ENCODE measurements at places on chromosomes 13 and 19. TPM values are rescaled to one million over a fixed set of nuclear protein-coding genes. Genes with fewer than 3 reads are reported as not detected.

DNA sequence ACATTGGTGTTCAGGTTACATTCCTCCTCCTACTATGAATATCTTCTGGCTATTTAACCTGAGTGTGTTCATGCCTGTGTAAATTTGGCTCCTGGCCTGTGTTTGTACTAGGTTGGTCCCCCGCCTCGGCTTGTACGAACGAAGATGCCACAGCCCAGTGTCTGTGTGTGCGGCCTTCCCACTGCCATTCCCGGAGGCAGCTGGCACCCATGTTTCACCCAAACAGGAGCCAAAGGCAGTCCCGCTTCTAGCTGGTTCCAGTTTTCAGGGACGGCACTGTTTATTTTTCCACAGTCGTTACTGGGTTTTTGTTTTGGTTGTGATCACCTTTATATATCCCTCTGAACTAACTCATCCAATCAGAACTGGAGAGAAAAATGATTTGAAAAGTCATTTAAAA is 102.5 kb upstream of the ZNF536 start:
- no peaks in the 10 kb centered on the region for H3K27me3 ChIP-seq
- no peak overlapping the region for H3K4me3 ChIP-seq
- H3K4me1 ChIP-seq, result no peaks in the 10 kb centered on the region
- no peak for DNase-seq

GRCh38 chr13:55538424-55538823 is 1602.3 kb upstream of the PRR20A start:
- no peaks in the 10 kb centered on the region for H3K4me1 ChIP-seq
- no peak overlapping the region for H3K4me3 ChIP-seq
- no peak overlapping the region for H3K27ac ChIP-seq
- no peaks in the 10 kb centered on the region for H3K27me3 ChIP-seq
- no peak for DNase-seq

DNA sequence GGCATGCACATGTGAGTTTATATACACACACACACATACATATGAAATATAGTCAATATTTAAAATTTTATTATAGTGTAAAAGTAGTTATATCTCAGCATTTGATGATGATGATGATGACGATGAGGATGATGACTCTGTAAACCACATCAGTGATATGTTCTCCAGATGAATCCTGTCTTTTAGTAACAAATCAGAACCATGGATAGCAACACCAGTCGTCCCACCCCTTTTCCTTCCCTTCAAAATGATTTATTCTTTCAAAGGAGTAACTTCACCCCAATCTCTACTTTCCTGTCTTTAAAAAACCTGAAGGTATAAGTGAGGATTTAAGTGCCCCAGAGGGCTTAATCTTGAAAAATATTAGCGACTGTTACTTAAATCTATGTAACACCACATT is 74.1 kb downstream of the DCLK1 start:
- H3K4me3 ChIP-seq, result no peak overlapping the region
- no peak overlapping the region for H3K27ac ChIP-seq
- H3K36me3 ChIP-seq, result no peaks in the 10 kb centered on the region

GRCh38 chr13:90719461-90719860 is 628.0 kb upstream of the MIR17HG start:
- no peaks in the 10 kb centered on the region for H3K27me3 ChIP-seq
- no peaks in the 10 kb centered on the region for H3K36me3 ChIP-seq
- no peak for DNase-seq

DNA sequence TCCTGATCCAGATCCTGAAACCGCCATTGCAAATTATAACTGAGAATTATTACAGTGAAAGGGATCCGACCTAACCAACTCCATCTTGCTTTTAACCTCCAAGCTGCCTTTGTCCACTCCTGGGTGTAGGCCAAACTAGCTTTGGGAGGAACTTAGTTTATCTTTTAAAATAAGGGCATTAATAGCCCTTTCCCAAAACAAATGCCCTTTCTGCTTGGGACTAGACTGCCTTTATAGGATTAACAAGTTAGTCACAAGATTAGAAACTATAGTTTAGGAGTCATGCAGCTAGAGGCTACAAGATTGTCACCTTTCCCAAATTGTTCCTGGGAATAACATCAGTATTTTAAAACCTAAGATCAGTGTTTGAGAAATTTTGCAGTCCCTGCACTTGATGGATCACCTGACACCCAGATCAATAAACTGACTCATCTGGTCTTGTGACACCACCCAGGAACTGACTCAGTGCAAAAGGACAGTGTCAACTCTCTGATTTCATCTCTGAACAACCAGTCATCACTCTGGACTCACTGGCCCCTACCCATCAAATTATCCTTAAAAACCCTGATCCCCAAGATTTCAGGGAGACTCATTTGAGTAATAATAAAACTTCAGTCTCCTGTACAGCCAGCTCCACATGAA is 4.1 kb upstream of the ZNF841 start:
- no peak overlapping the region for H3K27ac ChIP-seq
- H3K4me3 ChIP-seq, result no peak overlapping the region
- H3K4me1 ChIP-seq, result peaks cover 5% of the 10 kb centered on the region

DNA sequence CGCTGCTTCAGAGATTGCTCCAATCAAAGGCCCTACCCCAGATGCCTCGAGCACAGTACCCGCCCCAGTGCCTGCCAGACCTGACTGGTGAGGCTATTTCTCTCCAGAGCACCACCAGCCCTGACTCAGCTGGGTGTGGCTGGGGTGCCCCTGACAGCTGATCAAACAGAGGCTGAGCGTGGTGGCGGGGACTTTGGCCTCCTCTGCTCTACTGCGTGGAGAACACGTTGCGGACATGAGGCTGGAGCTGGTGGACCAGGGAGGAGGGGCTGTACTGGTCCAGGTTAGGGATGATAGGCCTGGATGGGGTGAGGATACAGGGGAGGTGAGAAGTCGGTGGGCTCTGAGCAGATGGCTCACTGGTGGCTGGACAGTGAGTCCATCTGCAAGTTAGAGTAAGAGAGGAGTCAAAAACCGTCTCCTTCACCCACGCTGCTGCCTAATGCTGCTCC is 3.5 kb upstream of the DOCK6 start:
- no peak for DNase-seq
- H3K27ac ChIP-seq, result no peak overlapping the region
- H3K4me1 ChIP-seq, result peaks cover 3% of the 10 kb centered on the region
- no peaks in the 10 kb centered on the region for H3K36me3 ChIP-seq

The MCF2L gene
- 9.6 TPM for total RNA-seq

DNA sequence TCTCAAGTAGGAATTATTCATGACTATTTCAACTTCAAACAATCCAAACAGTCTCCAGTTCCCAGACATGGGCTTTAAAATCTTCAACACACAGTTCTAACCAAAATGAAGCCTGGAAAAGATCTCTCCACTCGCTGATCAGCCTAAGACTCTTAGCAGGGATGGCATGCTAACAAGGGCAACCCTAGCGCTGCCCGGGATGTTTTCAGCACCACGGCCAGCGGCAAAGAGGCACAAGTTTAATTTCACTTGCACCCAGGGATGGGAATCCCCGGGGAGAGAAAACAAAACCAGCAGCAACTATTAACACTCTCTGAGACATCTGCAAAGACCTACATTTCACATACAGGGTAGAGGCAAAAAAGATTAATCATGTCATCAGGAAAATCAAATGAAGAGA is 43.0 kb downstream of the CACNA1A start:
- H3K27ac ChIP-seq, result no peak overlapping the region
- DNase-seq, result no peak
- H3K27me3 ChIP-seq, result no peaks in the 10 kb centered on the region
- H3K4me1 ChIP-seq, result no peaks in the 10 kb centered on the region

The ATP8B3 gene
- 0.97 TPM for total RNA-seq

DNA sequence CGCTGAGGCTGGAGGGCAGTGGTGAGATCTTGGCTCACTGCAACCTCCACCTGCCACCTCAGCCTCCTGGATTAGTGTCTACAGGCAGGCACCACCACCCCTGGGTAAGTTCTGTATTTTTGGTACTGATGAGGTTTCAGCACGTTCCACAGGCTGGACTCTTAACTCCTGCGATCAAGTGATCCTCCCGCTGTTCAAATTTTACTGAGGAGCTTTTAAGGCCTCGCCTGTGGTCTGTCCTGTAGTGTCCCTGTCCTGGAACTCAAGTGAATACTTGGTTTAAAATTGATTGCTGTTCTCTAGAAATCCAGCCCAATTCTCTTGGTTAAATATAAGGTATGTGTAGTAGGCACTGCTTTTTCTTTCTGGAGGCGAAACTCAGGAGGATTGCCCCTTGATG is 65.2 kb downstream of the DPRX start:
- no peaks in the 10 kb centered on the region for H3K27me3 ChIP-seq
- H3K27ac ChIP-seq, result no peak overlapping the region
- no peak for DNase-seq
- H3K4me3 ChIP-seq, result no peak overlapping the region
- H3K36me3 ChIP-seq, result no peaks in the 10 kb centered on the region

The ZNF432 gene
- 13.0 TPM for total RNA-seq

GRCh38 chr19:19371059-19371458 is 34.4 kb upstream of the GATAD2A start:
- H3K36me3 ChIP-seq, result no peaks in the 10 kb centered on the region
- peaks cover 22% of the 10 kb centered on the region for H3K4me1 ChIP-seq
- no peaks in the 10 kb centered on the region for H3K27me3 ChIP-seq
- no peak for DNase-seq

The PDX1 gene
- total RNA-seq, result not detected

DNA sequence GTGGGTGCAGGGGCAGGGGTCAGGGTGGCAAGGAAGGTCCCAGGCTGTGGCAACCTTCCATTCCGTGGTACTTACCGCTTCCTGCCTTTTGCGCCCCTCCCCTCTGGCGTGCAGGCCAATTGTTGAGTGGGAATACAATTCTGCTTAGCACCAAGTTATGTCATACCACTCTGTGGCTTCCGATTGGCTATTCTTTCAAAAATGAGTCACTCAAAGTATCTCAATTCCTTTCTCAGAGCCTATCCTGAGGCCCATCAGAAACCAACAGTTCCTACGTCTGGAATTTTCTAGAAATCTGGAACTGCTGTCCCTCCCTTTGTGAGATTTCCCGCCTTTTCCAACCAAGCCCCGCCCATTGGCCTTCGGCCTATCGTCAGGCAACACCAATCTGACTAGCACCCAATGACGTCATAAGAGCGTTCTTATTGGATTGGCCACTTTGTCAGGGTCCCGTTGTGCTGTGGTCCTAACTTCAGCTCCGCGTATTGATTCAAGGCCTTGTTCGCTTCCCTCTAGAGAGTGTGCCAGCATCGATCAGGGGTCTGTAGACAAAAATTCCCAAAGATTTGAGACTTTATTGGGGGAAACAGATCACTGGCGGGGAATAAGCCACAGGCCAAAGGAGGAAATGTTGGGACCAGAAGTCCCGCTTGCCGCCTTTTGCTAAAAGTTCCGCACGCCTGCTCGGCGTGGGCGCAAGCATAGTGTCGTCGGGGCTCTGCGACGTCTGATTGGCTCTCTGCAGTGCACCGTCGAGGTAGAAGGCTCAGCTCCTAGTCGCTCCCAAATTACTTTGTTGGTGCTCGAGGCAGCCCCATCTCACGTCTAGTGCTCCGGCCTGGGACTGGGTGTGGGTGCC is 11.7 kb downstream of the NTN5 start:
- no peaks in the 10 kb centered on the region for H3K36me3 ChIP-seq
- peak; percentile 82 for DNase-seq
- H3K27me3 ChIP-seq, result no peaks in the 10 kb centered on the region
- H3K27ac ChIP-seq, result peak overlapping the region; percentile 49
- peak overlapping the region; percentile 49 for H3K4me3 ChIP-seq
- H3K4me1 ChIP-seq, result peaks cover 10% of the 10 kb centered on the region

DNA sequence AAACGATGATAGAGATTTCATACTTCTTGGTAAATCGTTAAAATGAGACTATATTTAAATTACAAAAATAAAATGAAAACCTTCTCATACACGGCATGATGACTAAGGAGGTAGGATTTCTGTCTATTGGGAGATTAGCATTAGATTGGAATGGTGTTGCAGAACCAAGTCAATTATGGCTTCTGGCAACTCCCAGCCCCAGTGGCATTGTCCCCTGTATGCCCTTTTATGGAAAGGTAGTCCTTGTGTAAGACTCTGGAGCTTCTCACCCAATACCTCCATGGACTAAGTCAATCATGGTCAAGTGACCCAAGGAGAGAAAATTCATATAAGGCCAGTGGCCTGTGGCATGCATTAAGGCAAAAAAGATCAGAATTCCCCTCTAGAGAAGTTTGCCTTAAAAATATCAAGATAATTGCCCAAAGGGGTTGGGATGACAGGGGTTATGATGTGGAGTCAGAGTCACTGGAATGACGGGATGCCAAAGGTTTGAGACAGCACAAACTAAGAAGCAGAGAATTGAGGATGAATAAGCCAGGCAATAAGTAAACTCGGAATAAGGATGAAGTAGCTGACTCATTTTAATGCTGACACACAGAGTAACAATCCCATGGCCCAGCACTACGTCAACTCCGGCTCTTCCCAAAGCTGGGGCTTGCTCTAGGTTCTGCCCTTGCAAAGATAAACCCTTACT is 57.8 kb upstream of the POSTN start:
- no peaks in the 10 kb centered on the region for H3K4me1 ChIP-seq
- no peak overlapping the region for H3K4me3 ChIP-seq
- no peak for DNase-seq
- H3K27ac ChIP-seq, result no peak overlapping the region
- no peaks in the 10 kb centered on the region for H3K36me3 ChIP-seq
- no peaks in the 10 kb centered on the region for H3K27me3 ChIP-seq

DNA sequence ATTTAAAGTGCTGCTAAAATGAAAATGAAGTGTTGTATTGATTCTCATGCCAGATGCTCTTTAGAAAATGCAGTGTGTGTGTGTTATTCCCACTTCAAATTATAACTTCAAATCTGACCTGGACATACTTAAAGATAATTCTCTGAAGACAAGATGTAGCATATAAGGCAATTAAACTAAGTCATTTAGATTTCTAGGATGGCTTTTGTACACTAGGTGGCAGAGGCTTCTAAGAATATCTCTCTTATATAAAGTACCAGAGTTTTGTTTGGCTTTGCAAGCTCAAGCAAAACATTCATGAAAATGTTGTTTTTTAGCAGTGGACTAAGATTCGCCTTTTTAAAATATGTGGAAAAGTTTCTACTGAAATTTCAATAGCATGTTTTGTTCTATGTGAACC is 407.2 kb downstream of the GPC5 start:
- no peaks in the 10 kb centered on the region for H3K36me3 ChIP-seq
- H3K4me1 ChIP-seq, result no peaks in the 10 kb centered on the region
- no peak overlapping the region for H3K4me3 ChIP-seq
- H3K27me3 ChIP-seq, result no peaks in the 10 kb centered on the region
- no peak overlapping the region for H3K27ac ChIP-seq
- DNase-seq, result no peak

GRCh38 chr19:53157626-53158025 is 1.2 kb downstream of the ZNF347 start:
- H3K4me1 ChIP-seq, result peaks cover 9% of the 10 kb centered on the region
- H3K27ac ChIP-seq, result peak overlapping the region; percentile 57
- peak overlapping the region; percentile 70 for H3K4me3 ChIP-seq
- H3K27me3 ChIP-seq, result no peaks in the 10 kb centered on the region
- no peak for DNase-seq
